ENCODE measurements at places on chromosomes 7 and 10.

DNA sequence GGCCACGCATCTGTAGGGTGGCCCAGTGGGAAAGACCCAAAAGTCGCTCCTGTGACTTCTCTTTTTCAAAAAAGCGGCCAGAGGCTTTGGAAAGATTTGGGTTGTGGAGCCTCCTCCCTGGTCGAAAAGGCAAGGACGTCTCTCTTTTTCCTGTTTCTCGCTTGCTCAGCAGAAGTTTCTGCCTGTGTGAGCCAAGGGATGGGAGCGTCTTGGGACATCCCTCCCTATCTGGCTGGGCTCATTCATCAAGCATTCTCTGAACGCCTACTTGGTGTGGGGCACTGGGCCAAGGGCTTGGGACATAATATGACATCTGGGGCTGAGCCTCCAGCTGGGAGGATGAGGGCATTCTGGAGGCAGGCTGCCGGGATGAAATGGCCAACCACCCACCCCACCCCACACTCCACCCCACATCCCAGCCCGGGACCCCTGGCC, 120.9 kb downstream of the C10orf105 start:
- DNase-seq = no peak

GRCh38 chr10:59864141-59864962, 42.0 kb downstream of the CCDC6 start:
- no peak for DNase-seq

DNA sequence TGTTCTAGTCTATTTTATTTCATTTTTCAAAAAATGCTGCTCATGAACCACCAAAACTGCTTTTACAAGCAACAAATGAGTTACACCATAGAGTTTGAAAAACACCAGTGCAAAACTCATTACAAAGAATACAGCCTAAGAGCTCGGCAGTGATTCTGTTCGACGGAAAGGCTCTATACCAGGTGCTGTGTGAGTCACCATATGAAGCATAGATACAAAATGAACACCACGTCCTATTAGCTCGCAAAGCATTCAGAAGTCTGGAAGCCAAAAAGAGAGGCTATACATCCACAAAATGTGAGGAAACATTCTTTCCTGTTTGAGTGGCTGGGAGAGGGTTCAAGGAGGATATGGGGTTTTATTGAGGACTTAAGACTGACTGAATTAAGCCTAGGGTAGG, 136.1 kb downstream of the ATE1 start:
- DNase-seq = no peak

DNA sequence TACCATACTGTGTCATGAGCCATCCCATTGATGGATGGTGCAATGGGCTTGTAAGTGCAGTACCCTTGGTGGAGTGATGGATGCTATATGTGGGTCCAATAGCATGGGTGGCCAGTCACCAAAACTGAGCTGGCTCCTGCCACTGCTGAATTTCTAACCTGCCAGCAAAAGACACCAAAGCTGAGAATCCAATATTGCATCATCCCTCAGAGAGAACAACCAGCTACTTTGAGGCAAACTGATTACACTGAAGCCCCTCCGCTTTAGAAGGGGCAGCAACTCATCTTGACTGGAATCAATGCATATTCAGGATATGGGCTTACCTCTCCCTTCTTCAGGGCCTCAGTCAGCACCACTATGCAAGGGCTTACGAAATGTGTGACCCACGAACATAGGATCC, 211.6 kb downstream of the DGKI start:
- no peak for DNase-seq

GRCh38 chr7:92988941-92989545, 128.7 kb downstream of the SAMD9 start:
- no peak for DNase-seq

DNA sequence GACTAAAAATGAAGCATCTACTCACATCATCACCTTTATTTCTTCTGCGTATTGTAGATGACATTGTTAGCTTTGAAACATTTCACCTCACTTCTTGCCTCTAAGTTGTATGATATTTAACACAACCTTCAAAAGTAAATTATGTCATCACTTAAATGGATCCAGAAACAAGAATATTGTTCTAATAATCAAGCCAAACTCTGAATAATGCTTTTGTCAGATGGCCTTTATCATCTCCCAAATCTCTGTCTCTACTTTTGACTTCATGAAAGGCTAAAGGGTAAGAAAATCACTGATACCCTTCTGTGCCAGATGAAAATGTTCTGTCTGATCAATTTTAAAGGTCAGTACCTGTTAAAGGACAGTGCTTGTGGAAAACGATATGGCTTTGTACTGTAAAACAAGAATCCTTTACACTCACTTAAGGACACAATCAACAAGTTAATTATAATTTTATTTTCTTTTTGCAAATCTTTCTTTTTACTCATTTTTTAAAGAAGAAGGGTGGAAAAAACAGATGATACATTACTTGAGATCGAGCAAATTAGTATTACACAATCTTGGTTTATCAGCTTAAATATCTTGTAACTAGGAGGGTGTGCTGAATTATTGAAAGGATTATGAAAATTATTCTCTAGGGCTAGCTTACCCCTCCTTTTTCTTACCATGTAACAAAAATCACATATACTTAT, 309.4 kb upstream of the IGFBP3 start:
- no peak for DNase-seq

- DNase-seq = no peak
These were observed 150.1 kb upstream of the GPR22 start for GRCh38 chr7:107319724-107320228.

GRCh38 chr10:46197050-46197449, 89.7 kb upstream of the ANTXRL start:
- no peak for DNase-seq

- DNase-seq = no peak
These were observed 106.2 kb downstream of the ZFAND4 start for GRCh38 chr10:45566415-45566814.

DNA sequence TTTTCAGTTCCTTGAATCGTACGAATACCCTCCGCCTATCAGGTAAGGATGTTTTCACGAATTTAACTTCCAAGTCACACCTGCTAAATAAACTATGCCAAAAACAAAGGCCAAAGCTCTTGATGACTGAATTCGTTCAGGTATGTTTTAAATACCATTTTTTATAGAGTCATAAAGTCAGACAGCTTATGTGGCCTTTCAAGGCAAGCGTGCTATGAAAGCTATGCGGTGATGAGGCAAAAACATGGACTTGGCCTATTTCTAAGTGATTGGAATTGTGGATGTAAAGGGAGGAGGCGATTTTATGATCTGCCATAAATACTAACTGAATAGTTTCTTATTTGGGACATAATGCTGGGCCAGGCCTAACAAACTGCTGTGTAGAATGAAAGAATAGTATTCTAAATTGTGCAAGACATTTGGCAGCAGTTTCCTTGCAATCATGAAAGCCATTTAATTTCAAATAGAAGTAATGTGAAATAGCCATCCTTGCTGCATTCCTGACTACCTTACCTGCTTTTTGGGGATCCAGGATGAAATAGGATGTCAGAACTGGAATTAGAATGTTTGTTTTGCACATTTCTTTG, 14.0 kb downstream of the SLC39A12 start:
- DNase-seq = no peak

DNA sequence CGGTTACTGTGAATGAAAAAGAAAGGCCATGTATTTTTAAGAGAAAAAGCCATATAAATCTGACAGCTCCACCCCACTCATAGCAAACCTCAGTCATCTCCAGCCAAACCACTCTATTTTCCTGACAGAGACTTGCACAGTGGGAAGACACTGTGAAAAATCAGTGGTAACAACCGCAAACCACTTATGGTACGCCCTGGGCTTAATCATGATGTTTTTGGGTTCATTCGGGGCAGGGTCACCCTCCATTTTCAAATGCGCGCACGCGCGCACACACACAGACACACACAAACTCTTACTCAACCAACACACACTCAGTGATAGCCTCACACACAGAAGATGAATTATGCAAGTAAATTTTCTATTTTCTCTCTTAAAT, 82.1 kb upstream of the HPS1 start:
- DNase-seq = no peak

DNA sequence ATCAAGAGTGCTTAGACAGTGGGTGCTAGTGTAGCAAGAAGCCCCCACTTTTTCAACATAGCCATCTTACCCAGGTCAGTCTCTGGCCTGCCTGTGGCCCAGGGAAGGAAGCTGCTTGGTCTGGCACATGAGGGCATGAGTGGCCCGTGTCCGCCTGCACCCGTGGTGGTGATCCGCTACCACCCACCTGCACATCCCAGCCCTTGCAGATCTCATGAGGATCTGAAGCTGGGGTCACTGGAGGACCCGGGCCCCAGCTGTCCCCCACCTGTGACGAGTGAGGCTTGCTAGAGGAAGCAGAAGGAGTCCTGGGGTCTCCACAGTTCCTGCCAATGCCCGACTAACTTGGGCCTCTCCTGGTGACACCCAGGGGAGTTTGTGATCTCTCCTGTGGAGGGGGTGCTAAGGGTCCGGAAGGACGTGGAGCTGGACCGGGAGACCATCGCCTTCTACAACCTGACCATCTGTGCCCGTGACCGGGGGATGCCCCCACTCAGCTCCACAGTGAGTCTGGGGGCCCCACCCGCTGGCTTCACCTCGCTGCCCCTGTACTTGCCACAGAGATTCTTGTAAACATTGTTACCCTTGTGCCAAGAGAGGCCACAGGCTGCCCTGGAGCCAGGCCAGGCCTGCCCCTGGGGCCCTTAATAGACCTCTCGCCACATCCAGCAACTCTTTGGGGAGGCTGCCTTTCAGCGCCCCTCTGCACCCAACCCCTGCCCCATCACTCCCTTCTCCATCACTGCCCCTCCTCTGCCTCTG, 10.8 kb upstream of the VSIR start:
- no peak for DNase-seq

DNA sequence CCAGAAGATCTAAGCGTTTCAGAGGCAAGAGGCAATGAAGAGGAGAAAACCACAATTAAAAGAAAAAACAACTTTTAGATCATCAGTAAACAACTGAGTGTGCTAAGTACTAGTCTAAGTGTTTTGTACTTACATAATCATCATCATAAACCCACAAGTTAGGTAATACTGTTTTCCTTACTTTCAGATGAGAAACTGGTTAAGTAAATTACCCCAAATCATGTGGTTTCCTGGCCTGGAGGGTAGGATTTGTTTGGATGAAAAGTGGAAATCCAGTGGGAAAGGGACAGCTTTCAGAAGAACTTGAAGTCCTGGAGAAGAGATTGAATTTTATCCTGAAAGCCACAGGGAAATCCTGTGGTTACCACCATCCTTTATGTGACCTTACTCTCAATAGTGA, 463.3 kb downstream of the LRMDA start:
- DNase-seq = no peak

- no peak for DNase-seq
These were observed 15.4 kb downstream of the PRF1 start for GRCh38 chr10:70587045-70587658.

- peak; percentile 76 for DNase-seq
These were observed 579 bp downstream of the RBM33 start for GRCh38 chr7:155644971-155645509.

DNA sequence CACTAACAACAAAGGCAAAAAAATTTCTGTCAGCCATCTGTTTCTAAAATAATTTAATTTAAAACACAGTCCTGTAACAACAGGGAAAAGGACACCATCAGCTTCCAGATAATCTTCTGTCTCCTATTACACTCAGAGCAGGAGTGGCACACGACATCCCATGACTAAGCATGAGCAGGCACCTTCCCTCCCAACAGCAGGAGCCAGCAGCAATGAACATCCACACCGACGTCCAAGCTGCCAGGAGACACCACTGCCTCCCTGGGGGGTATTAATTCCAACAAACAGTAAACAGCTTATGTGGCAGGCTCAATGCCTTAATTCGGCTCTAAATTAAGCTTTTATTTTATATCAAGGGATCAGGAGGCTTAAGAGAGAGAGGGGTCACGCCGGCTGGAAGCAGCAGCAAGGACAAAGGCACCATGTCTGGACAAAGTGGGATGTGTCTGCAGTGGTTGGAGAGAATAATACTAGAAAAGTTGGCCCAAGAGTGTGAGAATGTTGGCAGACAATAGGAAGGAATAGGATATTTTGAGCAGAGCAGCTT, 45.7 kb downstream of the KIAA1549 start:
- DNase-seq = peak; percentile 58

GRCh38 chr10:132899054-132899750, 43.2 kb downstream of the CFAP46 start:
- DNase-seq = no peak

GRCh38 chr7:30836991-30837390, 65.8 kb downstream of the MINDY4 start:
- DNase-seq = no peak

GRCh38 chr10:76906256-76906655, 731.4 kb downstream of the KCNMA1 start:
- DNase-seq = no peak

- no peak for DNase-seq
These were observed 22.3 kb downstream of the SMURF1 start for GRCh38 chr7:99121496-99122021.

DNA sequence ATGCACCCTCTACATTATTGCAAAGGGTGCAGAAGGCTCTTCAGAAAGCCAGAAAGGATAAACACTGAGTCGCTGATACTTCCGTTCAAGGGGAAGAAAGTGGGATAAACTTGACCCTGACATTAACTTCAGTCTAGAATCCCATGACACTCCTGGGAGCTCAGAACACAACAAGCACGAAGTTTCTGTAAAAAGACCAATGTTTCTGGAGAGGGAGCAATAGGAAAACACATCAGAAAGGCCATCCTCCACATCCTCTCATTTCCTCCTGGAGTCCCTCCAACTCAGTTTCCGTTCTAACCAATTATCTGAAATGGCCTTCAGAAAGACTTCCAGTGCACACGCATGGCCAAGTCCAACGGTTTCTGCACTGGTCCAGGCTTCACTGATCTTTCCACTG, 113.5 kb downstream of the SORBS1 start:
- DNase-seq = no peak

DNA sequence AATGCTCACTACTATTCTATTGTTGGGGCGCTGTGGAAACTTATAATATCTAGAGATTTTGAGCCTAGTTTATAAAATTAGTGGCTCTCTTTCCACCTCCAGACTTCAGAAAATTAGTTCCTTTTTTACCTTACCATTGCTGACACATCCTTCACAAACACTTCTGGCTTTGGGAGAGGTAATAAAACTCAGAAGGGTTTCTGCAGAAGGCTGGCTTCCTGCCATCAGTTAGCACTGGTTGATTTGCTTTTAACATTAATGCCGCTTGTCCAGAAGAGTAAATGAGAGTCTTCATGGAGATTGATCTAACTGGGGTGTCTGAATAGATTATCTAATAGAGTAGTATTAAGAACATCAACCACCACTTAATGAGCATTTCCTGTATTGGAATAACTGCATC, 20.3 kb downstream of the ACSM6 start:
- DNase-seq = no peak

DNA sequence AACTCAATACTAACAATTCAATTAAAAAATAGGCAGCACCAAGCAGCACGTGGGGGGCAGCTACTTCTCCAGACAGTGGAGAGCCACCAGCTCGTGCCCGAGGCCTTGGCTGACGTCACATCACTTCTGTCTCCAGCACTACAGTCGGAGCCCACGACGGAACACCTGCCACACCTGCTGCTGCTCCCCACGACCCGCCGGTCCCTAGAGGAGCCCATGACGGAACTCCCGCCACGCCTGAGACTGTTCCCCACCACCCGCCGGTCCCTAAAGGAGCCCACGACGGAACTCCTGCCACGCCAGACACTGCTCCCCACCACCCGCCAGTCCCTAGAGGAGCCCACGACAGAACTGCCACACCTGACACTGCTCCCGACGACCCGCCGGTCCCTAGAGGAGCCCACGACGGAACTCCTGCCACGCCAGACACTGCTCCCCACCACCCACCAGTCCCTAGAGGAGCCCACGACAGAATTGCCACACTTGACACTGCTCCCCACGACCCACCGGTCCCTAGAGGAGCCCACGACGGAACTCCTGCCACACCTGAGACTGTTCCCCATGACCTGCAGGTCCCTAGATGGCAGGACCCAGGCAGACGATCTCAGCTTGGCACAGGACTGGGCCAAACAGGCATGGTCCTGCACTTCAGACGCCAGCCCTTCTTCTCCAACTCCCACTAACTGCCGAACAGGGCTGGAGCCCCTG, 258.0 kb downstream of the ELFN1 start:
- DNase-seq = no peak

All from NB4 (cell line).